ENCODE measurements at places on chromosomes 11 and 22.

DNA sequence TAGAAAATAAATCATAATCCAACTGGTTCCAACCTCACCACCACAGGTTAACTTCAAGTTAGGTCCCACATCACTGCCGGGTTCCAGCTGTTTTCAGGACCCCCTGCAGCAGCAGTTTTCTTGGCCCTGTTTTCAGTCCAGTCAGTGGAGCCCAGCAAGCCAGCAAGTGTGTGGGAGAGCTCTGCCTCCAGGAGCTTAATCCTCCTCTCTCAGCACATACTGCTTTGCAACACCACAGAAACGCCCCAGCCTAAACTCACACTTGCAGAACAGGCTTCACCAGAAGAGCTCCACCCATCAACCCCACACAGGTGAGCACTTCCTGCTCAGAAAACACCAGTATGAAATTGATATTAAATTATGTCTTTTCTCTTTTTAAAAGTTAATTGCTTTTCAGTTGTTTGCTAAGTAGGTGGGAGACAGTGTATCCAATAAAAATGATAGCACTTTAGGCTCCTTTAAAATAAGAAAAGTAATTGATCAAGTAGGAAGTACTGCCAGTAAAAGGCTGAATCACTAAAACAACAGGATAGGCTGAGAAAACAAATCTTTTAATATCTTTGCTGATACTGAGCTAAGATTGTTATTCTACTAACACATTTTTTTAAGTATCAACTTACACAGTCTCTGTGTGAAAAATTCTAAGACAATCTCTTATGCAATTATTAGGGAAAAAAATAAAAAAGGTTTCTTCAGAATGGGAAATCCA lies 81.5 kb upstream of the TP53AIP1 start:
- DNase-seq, result no peak

DNA sequence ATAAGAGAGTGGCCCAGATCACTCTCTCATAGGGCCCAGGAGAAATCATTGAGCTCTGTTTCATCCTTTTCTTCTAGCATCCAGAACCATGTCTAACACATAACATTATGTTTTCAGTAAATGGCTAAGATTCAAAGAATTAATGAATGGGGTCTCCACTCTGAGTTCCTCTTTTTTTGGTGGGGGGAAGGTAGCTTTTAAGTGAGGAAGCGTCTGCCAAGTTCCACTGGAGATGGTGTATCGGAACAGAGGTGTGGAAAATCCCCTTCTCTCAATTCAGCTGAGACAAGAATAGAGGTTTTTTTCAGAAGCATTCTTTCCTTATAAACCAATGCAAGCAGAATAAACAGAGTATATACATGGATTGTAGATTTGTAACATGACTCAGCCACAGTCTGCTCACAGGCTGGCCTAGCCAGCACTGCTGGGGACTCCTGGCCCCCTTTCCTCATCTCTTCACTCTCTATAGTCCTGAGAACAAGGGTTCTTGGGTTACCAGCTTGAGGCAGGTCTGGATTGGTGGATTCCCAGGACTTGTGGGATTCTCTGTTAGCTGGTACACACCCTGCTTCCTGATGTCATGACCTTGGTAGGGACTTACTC lies 97.2 kb downstream of the TRAF6 start:
- no peak for DNase-seq

GRCh38 chr22:48749555-48750227 lies 1078.0 kb downstream of the BRD1 start:
- DNase-seq, result no peak

GRCh38 chr11:114236829-114237228 lies 59.4 kb upstream of the NNMT start:
- no peak for DNase-seq

DNA sequence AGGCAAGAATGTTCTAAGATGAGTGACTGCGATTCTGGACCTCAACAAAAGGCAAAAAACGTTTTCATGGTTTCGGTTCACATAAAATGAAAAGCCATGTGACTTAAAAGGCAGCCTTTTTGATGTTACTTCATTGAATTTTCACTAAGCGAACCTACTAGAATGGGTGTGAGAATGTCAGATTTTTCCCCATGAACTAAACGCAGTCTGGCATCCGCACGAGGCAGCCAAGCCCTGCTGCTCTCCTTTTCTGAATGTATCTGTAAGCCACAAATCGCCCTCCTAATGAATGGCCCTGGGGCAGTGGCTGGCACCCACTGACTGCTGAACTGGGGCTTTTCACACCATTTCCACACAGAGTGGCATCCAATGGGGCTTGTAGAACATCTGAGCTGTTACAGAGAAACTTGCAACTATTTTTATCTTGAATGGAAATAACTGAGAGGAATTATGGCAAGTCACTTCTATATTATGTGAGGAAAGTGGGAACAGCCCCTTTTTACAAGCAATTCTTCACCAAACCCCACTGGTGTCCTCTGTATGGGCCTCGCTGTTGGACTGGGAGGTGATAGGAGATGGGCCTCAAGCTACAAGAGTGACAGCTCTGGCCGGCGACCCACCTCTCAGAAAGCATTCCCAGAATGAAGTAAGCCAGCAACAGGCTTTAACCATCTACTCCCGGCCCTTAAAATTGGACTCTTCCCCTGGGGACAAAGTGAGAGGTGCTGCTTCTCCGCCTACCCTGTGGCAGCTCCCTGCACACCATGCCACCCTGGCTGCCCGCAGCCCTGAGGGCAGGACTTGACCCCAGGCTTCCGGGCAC lies 29.4 kb downstream of the PPP2R1B start:
- no peak for DNase-seq

Data from NCI-H1105 treated with DMSO at 0.1 percent for 48 hours (cell line).